ENCODE measurements at places on chromosomes 6 and 20.

DNA sequence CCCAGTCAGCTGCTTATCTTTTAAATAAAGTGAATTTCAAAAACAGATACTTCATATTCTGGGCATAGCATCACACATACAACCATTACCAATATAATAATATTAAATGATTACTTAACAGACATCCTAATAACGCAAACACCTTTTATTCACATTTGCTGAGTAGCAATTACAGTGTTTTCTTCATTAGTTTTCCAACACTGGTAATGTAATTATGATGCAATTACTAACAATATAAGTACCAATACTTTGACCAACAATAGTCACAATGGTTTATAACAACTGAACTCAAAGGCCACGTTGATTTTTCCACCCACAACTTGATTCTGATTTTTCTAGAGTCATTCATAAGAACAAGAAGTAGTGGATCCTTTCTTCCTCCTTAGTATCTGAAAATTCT lies 104.1 kb downstream of the MYB start:
- DNase-seq: no peak

GRCh38 chr6:44535446-44535845 lies 147.9 kb downstream of the CDC5L start:
- DNase-seq: no peak

DNA sequence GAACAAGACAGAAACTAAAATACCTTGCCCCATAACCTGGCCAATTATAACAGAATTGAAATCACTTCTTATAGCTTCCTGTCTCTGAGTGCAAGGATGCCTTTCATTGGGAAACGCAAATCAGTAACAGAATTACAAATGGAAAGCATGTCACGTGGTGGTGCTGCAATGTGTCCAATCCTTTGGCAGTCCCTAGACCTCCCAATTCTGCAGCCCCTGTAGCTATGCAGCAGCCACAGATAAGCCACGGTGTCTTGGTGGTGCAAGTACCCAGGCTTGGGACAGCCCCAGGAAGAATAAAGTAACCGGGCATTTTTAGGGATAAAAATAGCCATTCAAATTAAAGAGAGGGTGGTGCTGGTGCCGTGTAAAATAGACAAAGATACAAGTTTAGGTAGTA lies 134.6 kb upstream of the CCN2 start:
- no peak for DNase-seq

DNA sequence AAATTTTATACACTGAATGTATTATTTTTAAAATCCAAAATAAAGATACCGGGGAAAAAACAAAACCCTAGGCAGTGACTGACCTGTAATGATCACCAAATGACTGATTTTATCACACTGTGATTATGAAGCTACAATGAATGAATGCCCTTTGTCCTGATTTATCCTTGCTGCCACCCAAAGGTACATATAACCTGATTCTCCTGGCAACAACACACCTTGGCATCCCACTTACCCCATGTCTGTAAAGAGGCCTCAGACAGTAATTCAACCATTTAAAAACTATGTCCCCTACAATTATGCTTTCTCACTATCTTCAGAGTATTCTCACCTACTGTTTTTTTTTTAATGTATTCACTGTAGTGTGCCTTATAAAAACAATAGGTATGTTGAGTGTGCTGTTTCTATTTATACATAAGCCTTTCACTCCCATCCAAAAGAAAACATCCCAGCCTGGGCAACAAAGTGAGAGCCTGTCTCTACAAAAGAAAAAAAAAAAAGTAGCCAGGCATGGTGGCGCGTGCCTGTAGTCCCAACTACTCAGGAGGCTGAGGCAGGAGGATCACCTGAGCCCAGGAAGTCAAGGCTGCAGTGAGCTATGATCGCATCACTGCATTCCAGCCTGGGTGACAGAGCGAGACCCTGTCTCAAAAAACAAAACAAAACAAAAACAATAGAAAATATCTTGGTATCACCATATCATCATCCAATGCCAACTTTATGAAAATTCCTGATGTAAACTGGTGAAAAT lies 21.7 kb downstream of the B4GALT5 start:
- no peak for DNase-seq

All from retina (tissue), 1 donor.